AG09319 (cell line): ENCODE measurements at places on chromosomes 1 and 21.

GRCh38 chr1:203028067-203028783 lies 1.9 kb downstream of the PPFIA4 start:
- DNase-seq: no peak

GRCh38 chr1:88001460-88001859 lies 672.8 kb downstream of the LMO4 start:
- DNase-seq: no peak

DNA sequence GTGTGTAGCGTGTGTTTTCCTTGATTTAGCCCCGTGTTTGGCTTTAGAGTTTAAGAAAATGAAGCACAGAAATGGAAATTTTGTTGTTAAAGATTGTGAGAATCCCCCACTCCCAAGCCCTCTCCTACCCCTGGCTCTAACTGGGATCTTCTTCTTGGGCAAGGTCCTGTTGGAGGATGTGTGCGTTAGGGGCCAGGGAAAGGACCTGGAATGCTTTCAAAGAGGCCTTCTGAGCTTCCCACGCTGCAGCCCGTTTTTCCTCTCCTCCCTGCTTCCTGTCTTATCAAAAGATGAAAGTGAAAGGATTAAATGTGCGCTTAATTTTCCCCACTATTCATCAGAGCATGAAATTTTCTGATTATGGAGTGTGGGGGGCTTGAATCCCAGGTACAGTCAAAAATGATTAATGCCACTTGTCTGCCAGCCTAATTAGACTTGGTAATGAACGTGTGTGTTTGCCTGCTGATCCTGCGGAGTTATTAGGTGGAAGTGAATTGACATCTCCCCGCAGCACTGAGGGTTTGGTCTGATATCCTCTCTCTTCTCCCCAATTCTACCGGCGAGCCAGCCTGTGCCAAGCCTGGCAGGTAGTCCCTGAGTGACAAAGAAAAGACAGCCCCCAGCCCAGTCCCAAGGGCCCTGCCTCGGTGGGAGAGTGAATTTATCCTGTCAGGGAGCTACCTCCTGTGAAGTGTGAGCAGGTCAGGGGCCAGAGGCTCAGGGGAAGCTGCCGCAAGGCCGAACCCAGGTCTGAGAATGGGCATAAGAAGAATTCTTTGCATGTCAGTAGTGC lies 4.9 kb downstream of the RASSF5 start:
- no peak for DNase-seq

DNA sequence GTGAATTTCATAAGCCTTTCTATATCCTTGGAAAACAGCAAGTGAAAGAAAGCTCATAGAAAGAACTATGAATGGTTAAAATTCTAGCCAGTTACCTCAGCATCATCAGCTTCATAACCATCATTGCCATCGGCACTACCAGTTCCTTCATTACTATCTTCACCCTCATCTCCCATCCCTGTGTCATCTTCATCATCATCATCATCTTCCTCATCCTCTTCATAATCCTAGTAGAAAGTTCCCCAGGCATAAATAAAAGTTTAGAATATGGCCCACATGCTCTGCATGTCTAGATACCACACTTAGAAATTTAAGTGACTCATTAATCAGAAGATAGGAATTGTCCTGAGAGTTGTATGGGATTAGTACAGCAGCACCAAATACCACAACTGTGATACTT lies 49.0 kb downstream of the TPR start:
- no peak for DNase-seq

DNA sequence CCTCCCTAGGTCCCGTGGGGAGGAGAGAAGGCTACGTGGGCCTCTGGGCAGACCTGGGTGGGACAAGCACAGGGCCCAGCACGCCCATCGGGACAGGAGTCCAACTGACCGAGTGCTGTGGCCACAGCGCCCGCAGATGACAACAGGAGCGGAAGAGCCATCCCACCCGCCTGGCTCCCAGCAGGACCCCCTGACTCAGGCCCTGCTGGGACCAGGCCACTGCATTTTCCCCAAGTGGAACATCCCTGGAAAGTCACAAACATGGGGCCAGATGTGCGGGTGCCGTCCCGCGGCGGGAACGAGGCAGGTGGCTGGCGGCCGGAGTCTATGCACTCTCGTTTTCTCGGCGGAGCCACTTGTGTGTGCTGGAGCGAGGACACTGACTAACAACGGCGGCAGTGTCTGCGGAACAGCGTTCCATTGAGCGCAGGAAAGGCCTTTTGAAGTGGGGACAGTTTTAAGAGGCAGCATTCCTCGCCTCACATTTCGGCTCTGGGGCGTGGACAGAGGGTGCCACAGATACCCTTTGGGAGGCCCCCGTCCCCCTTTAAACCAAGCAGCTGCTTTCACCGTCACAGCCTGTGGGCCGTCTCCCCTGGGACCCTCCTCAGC lies 93.7 kb upstream of the ARHGEF16 start:
- no peak for DNase-seq

- DNase-seq: no peak
Measured at GRCh38 chr21:43338951-43339350, 88.0 kb downstream of the SIK1 start.

DNA sequence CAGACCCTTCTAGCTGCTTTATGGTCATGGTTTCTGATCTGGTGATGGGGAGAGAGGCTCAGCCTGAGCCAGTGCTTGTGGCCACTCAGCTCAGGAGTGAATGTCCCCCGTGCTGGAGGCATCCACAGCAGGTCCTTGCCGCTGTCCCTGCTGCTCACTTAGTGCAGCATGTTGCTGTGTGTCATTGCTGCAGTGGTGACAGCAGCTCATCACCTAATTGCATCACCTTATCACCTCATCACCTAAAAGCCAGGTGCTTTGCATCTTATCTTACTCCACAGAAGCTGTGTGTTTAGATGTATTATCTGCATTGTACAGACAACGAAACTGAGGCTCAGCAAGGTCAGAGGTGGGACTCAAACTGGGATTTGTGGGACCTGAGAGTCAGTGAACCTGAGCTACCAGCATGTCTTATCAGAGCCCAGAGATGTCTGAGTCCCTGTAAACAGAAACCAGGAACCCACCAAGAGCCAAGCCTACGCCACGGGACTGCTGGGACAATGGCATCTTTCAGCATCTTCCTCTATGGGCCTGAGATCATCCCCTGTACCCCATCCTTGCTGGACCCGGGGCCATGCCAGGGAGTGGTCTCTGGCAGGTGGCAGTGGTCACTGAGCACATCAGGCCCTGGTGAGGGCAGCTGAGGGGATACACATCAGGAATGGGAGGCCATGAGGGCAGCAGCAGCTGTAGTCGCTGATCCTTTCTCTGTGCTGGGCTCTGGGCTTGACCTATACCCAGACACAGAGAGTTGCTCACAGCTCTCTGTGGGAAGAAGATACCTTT lies 6.5 kb downstream of the PODN start:
- DNase-seq: no peak

GRCh38 chr1:240096974-240097373 lies 5.3 kb downstream of the FMN2 start:
- DNase-seq: no peak

- no peak for DNase-seq
Measured at GRCh38 chr21:38878379-38879179, 72.8 kb downstream of the ETS2 start.

DNA sequence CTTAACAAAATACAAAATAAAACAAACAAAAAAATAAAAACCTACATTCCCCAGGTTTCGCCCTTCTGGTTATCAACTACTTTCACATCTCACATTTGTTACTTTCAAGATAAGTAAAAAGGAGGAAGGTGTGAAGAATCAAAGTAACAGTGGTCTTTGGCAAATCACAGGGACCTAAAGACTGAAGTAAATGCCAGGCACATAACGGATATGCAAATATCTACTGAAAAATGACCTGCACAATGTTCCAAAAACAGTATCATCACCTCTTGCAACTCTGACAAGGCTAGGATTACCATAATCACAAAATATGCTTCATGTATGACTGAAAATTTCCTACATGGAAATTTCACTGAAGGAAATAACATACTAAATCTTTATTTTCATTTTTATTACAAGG lies 29.3 kb downstream of the COP1 start:
- DNase-seq: no peak

- no peak for DNase-seq
Measured at GRCh38 chr1:247347477-247348222, 16.0 kb upstream of the ZNF496 start.

GRCh38 chr1:119440721-119441307 lies 25.9 kb downstream of the HSD3B2 start:
- no peak for DNase-seq

- DNase-seq: no peak
Measured at GRCh38 chr21:24210130-24210529, 1397.2 kb downstream of the MRPL39 start.

DNA sequence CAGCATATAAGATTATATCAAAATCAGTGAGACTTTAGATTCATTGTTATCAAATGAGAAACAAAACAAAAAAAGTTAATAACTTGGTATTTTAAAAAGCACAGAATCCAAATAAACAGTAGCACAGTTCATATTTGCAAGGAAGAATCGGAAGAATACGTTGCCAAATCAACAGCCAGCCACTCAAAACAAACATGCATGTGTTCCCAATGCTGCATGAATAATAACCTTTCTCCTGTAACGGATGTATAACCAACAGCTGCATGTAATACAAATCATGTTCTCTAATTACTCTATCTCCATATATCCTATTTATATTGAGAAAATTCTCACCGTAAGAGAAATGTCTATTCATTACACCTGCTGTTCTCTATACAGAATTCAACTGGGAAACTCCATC lies 98.9 kb upstream of the FOXD3 start:
- no peak for DNase-seq

DNA sequence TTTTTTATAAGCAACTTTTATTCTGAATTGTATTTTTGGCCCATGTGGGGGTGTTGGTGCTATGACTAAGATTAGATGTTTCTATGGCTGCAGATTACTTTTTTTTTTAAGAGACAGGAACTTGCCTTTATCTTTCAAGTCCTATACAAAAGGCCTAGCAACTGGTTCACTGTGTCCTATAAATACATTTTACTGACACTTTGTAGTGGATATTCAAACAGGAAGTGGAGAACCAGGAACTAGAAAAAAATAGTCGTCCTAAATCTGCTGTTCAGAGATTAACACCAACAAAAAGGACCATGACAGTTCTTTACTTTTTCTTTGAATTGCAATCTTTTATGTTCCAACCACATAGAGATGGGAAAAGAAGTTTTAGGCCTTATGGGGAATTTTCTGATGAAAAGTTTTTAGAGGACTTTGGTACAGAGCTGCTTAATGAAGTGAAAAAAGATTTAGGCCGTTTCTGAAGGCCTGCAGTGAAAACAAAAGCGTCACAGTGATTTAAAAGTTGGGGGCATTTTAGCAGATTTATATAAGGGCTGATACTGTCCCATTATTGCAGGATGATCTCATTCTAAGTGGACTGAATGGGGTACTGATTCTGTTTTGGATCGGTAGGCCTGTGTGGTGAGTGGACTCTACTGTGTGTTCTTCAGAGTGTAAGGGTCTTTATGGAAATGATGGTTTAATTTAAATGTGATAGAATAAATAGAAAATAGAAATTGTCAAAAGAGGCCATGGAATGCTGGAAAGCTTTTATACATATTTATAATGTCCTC lies 136.4 kb upstream of the DEPDC1 start:
- DNase-seq: no peak

- no peak for DNase-seq
Measured at GRCh38 chr1:33392639-33393038, 38.3 kb downstream of the PHC2 start.

GRCh38 chr1:2232255-2232915 lies 4.3 kb downstream of the SKI start:
- DNase-seq: no peak

DNA sequence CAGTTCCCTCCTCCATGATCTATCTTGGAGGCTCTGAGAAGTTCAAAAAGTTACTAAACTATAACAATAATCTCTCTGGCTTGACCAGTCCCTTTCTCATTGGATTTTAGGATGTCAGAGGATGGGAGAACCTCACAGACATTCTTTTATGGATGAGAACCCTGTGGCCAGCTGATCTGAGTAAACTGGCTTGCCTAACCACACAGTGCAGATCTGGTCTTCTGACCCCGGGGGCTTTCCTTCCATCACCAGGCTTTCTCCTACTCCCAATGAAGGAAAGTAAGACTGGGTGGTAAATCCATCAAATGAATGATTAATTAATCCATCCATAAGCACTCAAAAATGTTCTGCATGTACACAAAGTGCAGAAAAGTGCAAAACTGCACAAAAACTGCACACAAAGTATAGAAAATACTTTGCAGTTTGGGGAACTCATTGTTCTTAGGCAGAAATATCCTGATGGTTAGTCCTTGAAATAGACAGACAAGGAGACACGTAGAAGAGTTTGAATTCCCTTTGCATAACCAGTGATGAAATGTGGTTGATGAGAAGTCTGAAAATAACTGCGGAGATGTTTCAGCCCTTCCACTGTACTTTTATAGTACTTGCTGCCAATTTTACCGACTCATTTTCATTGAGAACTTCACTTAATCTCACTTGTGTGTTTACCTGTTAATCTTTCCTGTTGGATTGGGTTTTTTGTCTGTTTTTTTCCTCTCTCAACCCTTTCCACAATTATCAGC lies 2.5 kb upstream of the F3 start:
- no peak for DNase-seq

DNA sequence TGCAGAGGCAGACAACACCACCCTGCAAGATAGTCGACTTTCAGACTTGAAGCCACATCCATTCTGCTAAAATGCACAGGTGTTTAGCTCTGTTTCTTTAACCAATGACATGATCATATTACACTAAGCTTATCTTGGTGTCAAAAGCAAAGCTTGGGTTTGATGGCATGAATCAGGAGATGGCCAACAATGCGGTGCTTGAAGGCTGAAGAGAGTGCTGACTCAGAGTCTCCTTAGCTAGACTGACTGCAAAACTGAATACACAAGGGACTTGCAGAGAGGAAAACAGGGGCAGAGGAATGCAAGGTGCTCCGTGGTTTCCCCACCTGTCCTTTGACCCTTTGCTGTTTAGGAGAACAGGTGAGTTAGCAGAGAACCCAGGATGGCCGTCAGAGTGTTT lies 262.6 kb downstream of the SIPA1L2 start:
- no peak for DNase-seq

DNA sequence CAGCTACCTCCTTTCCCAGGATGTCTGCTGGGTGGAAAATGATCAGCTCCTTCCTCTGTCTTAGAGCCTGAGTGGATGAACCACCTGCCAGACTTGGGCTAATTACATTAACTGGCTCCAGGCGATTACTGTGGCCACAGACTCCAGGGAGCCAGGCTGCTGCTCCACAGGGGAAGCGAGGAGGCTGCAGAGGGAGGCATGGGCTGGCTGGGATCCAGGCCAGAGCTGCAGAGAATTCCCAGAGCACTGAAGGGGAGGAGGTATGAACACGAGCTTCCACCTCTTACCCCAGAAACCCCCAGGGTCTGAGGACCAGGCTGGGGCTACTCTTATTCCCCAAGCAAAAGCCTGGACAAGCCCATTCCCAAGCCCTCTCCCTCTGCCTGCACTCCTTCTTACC lies 136.0 kb upstream of the KLHDC7A start:
- no peak for DNase-seq

DNA sequence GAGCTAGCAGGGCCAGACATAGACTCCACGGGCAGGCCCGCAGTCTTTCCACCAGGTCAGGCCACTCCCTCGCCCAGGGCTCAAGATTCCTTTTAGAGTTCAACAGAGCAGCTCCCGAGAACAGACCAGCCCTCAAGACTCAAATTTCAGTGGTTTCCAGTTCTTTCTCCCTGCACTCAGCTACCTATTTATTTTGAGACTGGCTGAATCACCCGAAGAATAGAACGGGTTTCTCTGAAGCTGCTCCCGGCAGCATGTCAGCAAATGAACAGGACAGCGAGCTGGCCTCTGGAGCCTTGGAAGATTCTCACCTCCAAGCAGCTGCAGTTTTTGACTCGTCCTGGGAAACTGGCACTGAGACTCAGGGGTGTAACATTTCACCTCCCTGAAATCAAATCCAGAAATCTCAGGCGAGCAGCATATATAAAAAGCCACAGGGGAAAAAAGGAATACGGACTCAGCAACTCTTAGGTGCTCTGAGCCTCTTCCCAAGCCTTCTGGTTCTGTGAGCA lies 177.9 kb downstream of the CLIC6 start:
- no peak for DNase-seq
